ENCODE measurements at places on chromosomes 6 and 20.

- no peak for DNase-seq
Observed at GRCh38 chr6:89859744-89860143, 30.1 kb downstream of the CASP8AP2 start.

DNA sequence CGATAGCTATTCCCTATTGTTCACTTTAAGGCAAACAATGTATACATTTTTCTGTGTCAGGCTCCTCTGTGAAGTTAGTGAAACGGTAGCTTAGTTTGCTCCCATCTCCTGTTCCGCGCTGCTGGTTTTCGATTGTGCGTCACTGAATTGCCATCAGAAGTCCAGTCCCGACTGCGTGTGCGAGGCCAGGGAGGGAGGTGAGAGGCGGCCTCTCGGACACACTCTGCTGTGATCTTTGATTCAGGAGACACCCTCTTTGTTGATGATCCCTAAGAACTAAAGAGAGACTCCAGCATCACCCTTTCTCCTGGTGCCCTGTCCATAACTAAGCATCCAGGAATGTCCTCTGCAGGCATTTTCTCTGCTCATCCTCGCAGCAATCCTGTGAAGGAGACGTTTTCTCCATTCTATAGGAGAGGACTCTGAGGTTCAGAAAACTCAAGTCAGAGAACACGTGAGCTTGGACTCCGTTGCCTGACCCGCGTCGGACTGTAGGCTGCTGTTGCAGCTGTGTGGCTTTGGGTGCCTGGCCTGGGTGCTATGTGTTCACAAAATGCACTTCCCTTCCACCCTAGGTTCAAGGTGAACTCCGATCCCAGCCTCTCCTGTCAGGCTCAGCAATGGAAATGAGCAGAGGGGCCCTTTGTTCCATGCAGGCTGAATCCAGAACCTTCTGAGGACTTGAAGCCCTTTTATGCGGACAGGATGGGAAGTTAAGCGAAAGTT is 24.1 kb upstream of the UNC93A start:
- DNase-seq = no peak

DNA sequence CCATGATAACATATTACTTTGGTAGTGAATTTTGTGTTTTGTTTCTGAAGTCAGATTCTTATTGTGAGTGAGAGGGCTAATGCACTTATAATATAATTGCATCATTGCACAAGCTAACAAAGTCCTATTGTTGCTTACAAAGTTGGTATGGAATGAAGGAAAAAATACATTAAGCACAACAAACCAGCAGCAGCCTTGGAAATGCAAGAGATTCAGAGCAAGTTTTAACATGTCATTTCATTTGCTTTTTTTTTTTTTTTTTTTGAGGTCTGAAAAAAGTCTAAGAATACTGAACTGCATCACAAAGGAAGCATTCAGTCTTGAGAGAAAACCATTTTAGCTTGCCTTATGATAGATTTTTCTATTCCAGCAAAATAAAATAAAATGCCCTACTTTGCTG is 57.6 kb downstream of the PLCB4 start:
- no peak for DNase-seq

- DNase-seq = no peak
Observed at GRCh38 chr20:12482661-12483060, 526.1 kb upstream of the SPTLC3 start.

DNA sequence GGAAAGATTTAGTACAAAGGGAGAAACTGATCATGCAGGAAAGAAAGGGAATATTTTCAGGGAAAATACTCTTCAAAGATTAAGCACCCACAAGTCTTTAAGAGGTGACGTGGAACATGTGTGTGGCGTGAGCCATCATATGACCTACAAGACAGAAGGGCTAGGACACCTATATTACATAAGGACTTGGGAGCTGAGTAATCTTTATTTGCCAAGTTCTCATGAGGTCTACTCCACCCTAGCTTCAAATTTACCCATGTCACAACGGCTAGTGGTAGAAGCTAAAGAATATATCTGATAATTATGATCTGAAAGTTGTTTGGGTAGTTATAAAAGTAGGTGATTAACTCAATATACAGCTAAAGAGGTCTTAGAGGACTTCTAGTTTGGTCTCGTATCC is 167.8 kb downstream of the GJA10 start:
- DNase-seq = no peak

DNA sequence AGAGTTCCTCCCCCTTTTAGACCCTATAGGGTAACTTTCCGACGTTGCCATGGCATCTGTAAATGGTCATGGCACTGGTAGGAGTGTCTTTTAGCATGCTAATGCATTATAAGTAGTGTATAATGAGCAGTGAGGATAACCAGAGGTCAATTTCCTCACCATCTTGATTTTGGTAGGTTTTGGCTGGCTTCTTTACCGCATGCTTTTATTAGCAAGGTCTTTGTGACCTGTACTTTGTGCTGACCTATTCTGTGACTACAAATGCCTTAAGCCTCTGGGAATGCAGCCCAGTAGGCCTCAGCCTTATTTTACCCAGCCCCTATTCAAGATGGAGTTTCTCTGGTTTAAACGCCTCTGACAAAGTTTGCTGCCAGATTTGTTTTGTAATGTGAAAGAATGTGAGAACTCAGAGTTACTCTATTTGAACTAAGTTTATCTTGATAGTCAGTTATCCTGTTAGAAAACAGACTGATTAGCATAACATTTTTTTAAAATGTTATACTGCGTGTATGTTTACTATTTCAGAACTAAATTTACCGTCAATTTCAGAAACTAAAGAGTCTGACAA is 111.3 kb upstream of the PRSS16 start:
- DNase-seq = no peak

DNA sequence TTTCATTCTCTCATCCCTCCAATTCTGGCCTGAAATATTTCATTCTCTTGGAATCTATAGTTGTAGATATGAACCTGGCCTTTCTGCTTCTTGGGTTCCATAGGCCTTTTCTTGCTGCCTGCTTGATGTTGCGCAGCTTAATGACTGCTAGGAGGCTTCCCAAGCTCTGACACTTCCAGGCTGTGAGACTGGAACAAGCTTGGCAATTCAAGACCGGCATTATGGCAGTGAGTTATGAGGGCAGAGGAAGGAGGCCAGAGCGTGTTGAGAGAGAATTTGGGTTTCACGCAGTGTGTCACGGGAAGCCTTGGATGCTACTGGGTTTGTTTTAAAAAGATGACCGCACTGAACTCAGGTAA is 948 bp upstream of the DNAJC5 start:
- DNase-seq = no peak

GRCh38 chr20:38892091-38892981 is 33.9 kb upstream of the FAM83D start:
- no peak for DNase-seq

DNA sequence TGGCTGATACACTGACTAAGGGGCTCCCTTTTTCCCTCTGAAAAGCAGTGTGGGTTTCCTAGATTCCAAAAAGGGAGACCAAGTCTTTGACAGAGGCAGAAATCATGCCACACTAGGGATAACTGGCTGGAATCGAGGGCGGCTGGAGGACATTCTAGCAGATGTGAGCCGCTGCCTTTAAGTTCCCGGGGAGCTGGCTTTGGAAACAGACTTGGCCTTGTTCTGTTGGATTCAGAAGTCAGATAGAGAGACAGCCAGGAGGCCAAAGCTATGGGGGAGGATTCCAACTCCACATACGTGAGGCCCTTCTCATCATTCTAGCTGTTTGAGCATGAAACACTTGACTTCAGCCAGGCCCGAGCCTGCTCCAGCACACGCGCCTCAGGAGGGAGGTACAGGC is 109.9 kb upstream of the FOXC1 start:
- DNase-seq = no peak

DNA sequence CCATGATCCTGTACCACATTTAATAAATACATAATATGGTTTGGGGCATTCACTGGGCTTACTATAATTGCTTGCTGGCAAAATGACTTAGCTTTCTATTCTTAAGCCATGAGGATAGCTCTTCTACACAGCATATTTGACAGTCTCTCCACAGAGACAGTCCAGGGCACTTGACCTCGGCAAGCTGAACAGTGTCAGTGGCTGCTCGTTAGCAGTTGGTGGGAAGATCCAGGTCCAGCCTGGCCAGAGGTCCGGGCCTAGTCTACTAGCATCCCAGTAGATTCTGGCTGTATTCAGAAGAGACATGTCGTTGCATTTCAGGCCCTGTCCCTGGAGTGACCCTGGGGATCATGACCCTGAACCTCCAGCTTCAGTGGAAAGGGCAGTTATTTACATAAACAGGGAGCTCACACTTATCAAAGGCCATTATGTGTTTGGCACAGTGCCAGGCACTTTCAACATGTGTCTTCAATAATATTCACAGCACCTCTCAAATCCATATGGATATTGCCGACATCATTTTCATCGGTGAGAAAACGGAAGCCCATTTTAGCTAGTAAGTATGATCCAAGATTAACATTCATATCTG is 139.0 kb downstream of the IMPG1 start:
- DNase-seq = no peak

DNA sequence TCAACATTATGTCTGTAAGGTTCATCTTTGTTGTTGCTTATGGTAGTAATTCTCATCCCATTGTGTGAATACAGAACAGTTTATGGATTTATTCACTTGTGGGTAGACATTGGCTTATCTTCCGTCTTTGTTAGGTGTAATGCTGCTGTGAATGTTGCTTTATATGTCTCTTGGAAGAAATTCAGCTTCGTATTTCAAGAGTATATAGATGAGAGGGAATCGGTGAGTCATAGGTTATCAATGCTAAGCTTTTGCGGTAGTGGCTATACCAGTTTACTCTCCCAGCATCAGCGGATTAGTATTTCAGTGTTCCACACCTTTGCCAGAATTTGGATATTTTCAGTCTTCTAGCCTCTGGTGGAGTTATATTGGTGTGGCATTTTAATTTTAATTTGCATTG is 77.8 kb downstream of the ZFAND3 start:
- DNase-seq = no peak

DNA sequence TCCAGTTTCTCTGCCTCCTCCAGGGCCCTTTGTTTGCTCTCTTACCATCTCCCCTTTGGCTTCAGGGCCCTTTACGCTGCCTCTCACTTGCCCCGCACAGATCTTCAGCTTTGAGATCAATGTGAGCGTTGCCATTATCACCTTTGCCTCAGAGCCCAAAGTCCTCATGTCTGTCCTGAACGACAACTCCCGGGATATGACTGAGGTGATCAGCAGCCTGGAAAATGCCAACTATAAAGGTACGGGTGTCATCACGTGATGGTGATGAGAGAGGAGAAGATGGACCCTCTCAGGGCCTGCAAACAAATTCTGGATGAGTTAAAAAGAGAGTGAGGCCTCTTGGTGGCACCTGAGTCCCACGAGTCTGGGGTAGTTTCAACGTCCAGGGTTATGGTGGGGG is 8.3 kb downstream of the C2 start:
- DNase-seq = no peak

DNA sequence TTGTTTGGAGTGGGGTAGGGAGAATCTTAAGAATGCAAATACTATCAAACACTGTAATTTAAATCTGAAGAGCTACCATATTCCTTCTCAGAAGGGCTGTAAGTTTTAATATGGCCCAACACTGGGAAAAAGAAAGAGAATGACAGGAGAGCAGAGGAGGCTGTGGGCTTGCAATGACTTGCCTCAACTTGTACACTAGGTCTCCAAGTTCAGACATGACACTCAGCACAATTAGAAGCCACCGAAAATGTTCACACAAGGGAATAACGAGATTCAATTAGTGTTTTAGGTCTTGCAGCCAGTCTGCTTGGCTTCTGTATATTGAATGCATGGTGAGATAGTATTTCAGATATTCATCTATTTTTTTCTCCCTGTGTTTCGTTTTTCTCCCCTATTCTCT is 89.4 kb downstream of the HS3ST5 start:
- DNase-seq = no peak

DNA sequence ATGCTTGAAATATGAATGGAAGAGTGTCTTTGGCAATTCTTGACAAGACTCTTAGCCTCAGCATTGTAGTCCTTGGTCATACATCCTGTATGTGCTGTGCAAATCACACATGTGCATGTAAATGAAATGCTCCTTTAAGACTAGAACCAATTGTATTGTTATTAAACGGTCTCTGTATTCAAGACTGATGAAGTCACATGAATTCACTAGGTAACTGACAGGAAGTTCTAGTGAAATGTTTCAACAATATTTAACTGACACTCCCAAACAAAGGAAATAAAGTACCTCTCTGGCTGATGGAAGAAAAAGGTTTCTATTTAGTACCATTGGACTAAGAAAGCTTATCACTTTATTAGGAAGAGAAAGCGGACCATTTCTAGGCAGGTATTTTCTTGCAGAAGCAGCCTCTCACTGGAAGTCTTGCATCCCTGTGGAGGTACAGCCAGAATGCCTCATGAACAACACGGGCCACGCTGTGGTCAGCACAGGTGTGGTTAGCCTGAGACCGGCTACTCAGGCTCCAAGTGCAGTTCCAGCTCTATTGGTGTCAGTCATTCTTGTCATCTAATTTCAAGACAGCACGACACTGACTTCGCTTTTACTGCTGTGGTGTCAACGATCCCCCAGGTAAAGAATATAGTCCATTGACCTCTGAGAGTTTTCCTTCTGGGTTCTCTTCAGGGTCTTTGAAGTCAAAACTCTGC is 17.3 kb downstream of the PPP1R3G start:
- no peak for DNase-seq
